ENCODE measurements at places on chromosomes 1 and 21. TPM values are rescaled to one million over a fixed set of nuclear protein-coding genes. Genes with fewer than 3 reads are reported as not detected.

The CAPN8 gene
- 0.25 TPM for polyA plus RNA-seq

The DNALI1 gene
- polyA plus RNA-seq = 0.93 TPM

The NR1I3 gene
- polyA plus RNA-seq = 0.56 TPM

The LCA5L gene
- polyA plus RNA-seq = 0.13 TPM

The RXRG gene
- not detected for polyA plus RNA-seq

The C1QA gene
- polyA plus RNA-seq = not detected

The ALX3 gene
- polyA plus RNA-seq = not detected

The KRTAP11-1 gene
- polyA plus RNA-seq = not detected

The CFHR5 gene
- not detected for polyA plus RNA-seq

The NBPF4 gene
- polyA plus RNA-seq = not detected

The F11R gene
- 145 TPM for polyA plus RNA-seq

The DNAH14 gene
- 5.8 TPM for polyA plus RNA-seq

The MAP7D1 gene
- polyA plus RNA-seq = 5.6 TPM

The ETNK2 gene
- polyA plus RNA-seq = 15.5 TPM

The MFAP2 gene
- 1.4 TPM for polyA plus RNA-seq

The MUTYH gene
- 19.4 TPM for polyA plus RNA-seq

The PYGO2 gene
- 21.8 TPM for polyA plus RNA-seq

The CD101 gene
- polyA plus RNA-seq = 0.05 TPM

The VHLL gene
- polyA plus RNA-seq = not detected

The CRP gene
- polyA plus RNA-seq = not detected

The LCE3E gene
- polyA plus RNA-seq = not detected

The RIIAD1 gene
- polyA plus RNA-seq = not detected

The OVAAL gene
- 0.04 TPM for polyA plus RNA-seq

The CXADR gene
- 110 TPM for polyA plus RNA-seq

The TFB2M gene
- 15.7 TPM for polyA plus RNA-seq

The GJC2 gene
- polyA plus RNA-seq = 2.5 TPM

The INSRR gene
- polyA plus RNA-seq = not detected

The IVL gene
- polyA plus RNA-seq = not detected

The NBPF20 gene
- 3.0 TPM for polyA plus RNA-seq

The CRYAA gene
- 7.6 TPM for polyA plus RNA-seq

The CNKSR1 gene
- 9.7 TPM for polyA plus RNA-seq

The RPL22 gene
- 146 TPM for polyA plus RNA-seq

The DPM3 gene
- 61.7 TPM for polyA plus RNA-seq

The CLCA1 gene
- not detected for polyA plus RNA-seq

The AVPR1B gene
- polyA plus RNA-seq = 0.07 TPM

The NUF2 gene
- polyA plus RNA-seq = 13.6 TPM

The HENMT1 gene
- polyA plus RNA-seq = not detected

The BTF3L4 gene
- 45.0 TPM for polyA plus RNA-seq

The PCSK9 gene
- polyA plus RNA-seq = 80.9 TPM

The LIN28A gene
- polyA plus RNA-seq = 0.01 TPM

The RIMKLA gene
- polyA plus RNA-seq = 2.8 TPM

The FALEC gene
- polyA plus RNA-seq = 0.33 TPM

The CLCA4 gene
- not detected for polyA plus RNA-seq

The NDUFS2 gene
- polyA plus RNA-seq = 70.1 TPM

The LDLRAD2 gene
- not detected for polyA plus RNA-seq

The CFAP107 gene
- not detected for polyA plus RNA-seq

The ASCL5 gene
- polyA plus RNA-seq = not detected

The CYP4B1 gene
- polyA plus RNA-seq = 0.03 TPM

The UTS2 gene
- not detected for polyA plus RNA-seq

The AP4B1 gene
- polyA plus RNA-seq = 7.7 TPM

The LAX1 gene
- polyA plus RNA-seq = not detected

The FMN2 gene
- polyA plus RNA-seq = not detected

The HES2 gene
- polyA plus RNA-seq = 0.17 TPM

The HLX gene
- 0.20 TPM for polyA plus RNA-seq

Data from HepG2 (cell line).